ENCODE measurements at places on chromosomes 7 and 10. TPM values are rescaled to one million over a fixed set of nuclear protein-coding genes. Genes with fewer than 3 reads are reported as not detected.

OPN4 gene
- not detected for total RNA-seq

LIPF gene
- total RNA-seq = not detected

IDI2 gene
- total RNA-seq = not detected

BLNK gene
- total RNA-seq = not detected

ZPBP gene
- not detected for total RNA-seq

PVRIG gene
- total RNA-seq = not detected

RET gene
- total RNA-seq = 0.23 TPM

CAMK2B gene
- 0.63 TPM for total RNA-seq

SUN3 gene
- not detected for total RNA-seq
